ENCODE measurements at places on chromosomes 5 and 9.

DNA sequence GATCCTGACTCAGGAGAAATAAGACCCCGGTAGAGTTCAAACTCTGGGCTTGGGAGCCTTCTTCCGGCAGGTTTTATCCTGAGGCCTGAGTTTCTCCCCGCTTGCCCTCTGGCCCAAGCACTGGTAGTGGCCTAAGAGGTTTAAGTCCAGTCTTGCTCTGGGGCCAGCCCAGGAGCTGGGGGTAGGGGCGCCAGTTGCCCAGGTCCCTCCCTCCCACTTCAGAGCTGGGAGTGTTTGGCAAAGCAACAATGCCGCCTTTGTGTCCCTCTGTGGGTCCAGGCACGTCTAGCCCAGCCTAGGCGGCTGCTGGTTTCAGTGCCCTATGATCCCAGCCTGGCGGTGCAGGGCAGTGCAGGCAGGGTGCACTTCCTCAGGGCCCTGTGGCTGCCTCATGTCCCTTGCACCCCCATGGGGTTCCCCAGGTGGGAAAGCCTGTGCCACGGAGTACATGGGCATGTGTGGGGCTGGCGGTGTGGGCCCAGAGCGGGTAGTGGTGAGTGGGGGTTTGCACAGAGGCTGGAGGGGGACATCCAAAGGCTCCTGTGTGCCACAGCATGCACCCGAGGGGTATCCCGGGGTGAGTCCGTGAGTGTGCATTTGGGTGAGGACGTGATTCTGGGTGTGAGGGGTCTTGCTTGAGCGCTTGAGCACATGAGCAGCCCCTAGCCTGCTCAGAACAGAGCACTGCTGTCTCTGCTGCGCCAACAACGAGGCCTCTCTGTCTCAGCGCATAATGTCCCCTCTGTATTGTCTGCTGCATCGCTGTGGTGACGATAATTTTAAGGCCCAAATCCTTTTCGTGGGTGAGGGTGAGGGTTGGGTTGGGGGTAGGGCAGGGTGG, 61.7 kb upstream of the PSD2 start:
- DNase-seq, result no peak

GRCh38 chr9:125691869-125692268, 15.1 kb downstream of the MAPKAP1 start:
- DNase-seq, result no peak

DNA sequence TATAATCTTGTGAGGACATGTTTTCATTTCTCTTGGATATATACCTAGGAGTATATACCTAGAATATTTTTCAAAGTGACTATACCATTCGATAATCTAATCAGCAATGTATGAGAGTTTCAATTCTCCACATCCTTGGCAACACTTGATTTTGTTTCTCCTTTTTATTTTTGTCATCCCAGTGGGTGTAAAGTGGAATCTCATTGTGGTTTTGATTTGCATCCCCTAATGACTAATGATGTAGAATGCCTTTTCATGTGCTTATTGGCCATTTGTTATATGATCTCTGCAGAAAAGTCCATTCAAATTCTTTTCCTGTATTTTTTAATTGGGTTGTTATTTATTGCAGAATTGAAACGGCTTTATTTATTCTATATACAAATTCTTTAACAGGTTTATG, 15.2 kb downstream of the ZCCHC9 start:
- no peak for DNase-seq

- DNase-seq, result peak; percentile 55
Measured at GRCh38 chr5:147887026-147887627, 8.6 kb downstream of the SCGB3A2 start.

DNA sequence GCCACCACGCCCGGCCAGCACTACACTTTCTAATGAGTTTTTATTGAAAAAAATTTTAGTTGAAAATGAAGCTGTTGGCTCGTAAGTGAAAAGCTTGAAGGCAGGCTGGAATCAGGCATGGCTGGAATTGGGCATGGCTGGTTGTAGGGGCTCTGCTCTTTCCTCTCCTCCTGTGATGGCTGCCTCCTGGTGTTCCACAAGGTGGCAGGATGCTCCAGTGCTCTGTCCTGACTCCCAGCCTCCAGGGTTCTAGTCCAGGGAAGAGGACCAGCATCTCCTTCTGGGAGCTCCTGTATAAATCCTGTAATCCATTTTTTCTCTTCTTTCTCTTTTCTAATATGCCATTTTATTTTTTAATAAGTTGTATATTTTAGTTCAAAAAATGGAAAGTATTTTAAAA, 57.2 kb upstream of the DHFR start:
- peak; percentile 28 for DNase-seq

GRCh38 chr5:73292816-73293459, 119.9 kb downstream of the TMEM174 start:
- DNase-seq, result no peak
